Cerebellar nuclear complex (tissue), 1 donor: ENCODE measurements at places on chromosomes 16 and 17.
A peak's percentile ranks its signal among the peaks of the same experiment; 100 is the strongest.

DNA sequence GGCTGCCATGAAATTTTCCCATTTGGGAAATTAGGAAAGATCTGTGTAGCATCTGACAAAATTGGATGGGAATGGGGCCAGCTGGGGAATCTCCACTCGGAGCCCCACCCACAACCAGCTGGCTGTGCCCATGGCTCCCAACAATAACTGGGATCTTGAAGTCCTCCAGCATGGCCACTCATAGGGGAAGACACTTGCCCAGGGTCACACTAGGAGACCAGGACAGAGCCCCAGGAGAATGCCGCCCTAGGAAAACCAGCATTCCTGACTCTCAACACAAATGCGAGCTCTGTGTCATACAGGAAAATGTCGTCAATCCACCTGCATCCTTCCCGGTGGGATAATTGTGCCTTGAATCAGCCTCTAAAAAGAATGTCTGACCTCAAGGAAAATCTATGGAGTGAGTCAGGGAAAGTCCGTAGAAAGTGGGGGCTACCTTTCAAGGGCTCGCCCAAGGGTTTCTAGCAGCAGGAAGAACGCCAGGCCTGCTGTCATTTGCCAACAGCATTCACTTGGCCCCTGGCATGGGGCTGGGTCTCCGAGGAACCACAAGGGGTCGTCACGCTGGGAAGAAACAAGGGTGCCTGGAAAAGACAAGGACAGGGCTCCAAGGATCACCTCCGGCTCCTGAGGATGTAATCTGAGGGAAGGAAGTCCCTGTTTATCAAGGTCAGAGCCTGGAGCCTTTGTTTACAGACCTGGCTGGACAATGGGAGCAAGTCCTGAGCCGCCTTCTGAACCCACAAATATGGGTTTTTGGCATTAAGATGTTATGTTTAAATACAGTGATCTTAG, 15.9 kb downstream of the CDH5 start:
- DNase-seq, result no peak

GRCh38 chr17:79473111-79473875, 137.6 kb downstream of the RBFOX3 start:
- DNase-seq, result peak; percentile 62

GRCh38 chr17:58669853-58670252, 22.0 kb downstream of the TEX14 start:
- DNase-seq, result no peak

- no peak for DNase-seq
Observed at GRCh38 chr16:50144211-50144610, 8.9 kb upstream of the TENT4B start.

- DNase-seq, result no peak
Observed at GRCh38 chr16:31214708-31215286, 878 bp downstream of the TRIM72 start.
